ENCODE measurements at places on chromosomes 16 and 17.
A peak's percentile ranks its signal among the peaks of the same experiment; 100 is the strongest.

DNA sequence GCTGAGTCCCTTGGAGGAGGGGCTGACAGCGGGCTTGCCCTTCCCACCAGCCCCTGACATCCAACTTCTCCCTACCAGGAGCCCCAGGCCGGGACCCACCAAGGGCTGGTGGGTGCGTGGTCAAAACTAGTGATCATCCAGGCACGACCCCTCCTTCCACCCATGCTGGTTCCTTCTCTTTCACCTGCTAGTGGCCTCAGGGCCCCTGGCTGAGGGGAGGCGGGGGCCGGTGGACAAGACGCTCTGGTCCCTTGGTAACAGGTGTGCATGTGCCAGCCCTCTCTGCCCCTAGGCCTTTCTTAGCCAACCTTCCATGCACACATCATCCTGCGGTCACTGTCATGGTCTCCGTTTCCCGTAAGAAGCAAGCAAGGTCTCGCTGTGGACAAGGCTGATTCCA is 8.4 kb downstream of the ZNF213 start:
- no peak for DNase-seq

DNA sequence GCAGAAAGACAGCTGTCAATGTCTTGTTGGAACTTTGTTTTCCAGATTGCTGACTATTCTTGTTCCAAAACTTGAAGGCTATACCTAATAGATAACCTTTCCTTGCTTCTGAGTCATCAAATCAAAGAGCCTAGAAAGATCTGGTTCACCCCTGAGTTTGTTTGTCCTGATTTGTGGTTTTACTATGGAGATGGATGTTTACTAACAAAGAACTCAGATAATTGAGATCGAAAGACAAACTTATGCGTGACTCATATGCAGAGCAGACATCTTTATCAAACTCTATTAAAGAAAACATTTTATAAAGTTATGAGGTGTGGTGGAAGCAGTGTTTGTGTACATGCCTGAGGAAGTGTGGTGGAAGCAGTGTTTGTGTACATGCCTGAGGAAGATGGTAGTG is 311.1 kb upstream of the TBX2 start:
- no peak for DNase-seq

DNA sequence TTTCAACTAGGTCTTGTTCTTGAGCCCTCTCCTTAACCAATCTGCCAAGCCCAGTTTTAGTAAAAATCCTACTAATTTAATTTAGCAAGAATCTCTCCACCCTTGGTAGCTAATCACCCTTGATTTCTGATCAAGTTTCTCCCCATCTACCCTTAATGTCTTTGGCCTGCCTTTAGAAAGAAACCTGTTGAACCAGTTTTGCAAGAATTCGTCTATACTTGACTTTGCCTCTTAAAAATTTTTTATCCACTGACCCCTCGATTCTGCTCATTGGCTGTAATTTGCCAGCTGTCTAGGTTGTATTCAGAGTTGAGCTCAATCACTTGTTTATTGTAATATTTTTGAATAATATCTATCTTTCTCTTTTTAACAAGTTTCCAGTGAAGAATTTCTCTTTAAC is 1138.5 kb downstream of the CDH11 start:
- DNase-seq = no peak

- peak; percentile 39 for DNase-seq
Observed at GRCh38 chr17:51231999-51232398, 27.9 kb downstream of the MBTD1 start.

DNA sequence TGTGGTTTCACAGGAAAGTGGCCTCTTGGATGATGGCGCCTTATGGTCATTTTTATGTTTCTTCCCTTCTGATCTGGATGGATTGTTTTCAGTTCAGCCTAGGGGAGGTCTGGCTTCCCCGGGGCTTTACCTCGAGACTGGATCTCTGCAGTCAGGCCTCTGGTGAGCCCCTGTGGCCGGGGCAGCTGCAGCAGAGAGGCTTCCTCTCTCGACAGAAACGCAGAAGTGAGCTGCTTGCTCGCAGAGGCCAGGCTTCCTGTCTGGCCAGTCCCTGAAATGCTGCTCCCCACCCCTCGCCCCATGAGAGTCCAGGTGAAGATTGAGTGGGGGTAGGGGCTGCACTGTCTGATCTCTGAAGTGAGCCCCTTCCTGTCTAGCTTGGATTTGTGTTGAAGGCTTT is 44.0 kb downstream of the PLCG2 start:
- peak; percentile 54 for DNase-seq

GRCh38 chr17:28547623-28548416 is 4.6 kb downstream of the UNC119 start:
- DNase-seq = peak; percentile 79

DNA sequence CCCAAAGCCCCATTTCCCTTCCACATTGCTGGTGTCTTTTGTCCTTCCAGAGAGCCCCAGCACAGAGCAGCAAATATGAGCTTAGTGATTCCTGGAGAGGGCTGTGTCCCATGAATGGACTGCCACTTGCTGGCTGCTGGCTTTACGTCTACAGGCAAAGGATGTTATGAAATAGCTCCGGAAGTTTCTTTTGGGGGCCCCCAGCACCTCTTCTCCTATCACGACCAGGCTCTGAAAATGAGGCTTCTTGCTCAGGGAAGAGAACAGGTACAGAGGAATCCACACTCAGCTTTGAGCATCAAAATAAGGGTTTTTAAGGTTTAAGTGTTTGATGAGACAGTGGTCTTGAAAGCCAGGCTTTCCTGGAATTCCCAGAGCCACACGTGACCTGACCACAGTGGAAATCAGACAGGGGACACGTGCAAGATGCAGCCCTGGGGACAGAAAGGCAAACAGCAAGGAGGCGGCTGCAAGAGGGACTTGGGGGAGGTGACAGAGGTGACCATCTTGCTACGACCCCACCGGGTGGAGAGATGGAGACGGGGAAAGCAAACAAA is 58.1 kb downstream of the ZDHHC7 start:
- no peak for DNase-seq

DNA sequence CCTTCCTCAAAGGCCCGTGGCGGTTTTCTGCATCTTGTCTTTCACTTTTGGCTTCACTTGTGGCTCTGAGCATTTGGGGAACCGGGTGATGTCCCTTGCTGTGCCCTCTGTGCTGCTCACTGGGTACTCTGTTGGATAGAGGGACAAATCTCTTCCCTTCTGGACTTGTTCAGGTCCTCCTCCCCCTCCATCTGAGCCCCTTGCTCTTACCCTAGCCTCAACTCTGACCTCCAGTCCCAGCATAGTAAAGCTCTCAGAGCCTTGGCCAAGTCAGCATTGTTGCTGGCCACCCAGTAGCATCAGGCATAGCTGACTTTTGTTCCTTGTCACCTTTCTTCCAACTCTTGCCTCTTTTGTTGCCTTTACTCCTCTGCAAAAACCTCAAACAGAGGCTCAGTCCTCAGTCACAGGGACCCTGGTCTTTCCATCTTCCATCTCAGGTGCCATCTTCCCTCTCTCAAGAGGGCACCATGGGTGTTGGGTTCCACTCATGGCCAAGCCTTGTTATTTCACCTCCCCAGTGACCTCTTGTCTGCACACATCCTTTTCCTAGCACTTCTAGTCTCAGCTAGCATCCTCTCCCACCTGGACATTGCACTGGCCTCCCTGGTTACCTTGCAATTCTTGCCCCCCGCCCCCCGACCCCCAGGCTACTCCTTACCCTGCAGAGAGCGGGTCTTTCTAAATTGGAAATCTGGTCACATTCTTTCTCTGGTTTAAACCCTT is 393 bp upstream of the PSMB10 start:
- DNase-seq = peak; percentile 96

GRCh38 chr17:17032131-17032692 is 10.0 kb upstream of the MPRIP start:
- no peak for DNase-seq

DNA sequence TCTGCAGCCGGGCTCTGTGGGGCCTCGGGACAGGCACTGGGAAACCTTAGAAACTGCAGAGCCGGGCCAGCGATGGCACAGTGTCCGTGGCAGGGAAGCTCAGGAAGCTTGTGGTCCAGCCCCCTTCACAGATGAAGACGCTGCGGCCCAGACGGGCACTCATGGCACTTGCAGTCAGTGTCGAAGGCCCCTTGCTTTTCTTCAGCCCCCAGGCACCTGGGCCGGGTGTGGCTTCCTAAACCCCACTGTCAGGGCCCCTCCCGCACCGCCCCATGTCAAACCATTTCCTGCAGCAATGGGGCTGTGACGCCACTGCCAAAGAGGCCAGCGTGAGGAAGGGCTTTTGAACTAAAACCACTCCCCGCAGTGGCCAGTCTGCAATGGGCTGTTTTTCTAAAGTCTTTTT is 164.0 kb downstream of the LAT start:
- peak; percentile 26 for DNase-seq

GRCh38 chr16:80664226-80664625 is 123.4 kb downstream of the DYNLRB2 start:
- DNase-seq = no peak

All from suppressor macrophage treated with lipopolysaccharide for 4 hours (primary cell).